ENCODE measurements at places on chromosomes 6 and 20.

- DNase-seq = no peak
These were observed 6.9 kb downstream of the MANBAL start for GRCh38 chr20:37296371-37296770.

DNA sequence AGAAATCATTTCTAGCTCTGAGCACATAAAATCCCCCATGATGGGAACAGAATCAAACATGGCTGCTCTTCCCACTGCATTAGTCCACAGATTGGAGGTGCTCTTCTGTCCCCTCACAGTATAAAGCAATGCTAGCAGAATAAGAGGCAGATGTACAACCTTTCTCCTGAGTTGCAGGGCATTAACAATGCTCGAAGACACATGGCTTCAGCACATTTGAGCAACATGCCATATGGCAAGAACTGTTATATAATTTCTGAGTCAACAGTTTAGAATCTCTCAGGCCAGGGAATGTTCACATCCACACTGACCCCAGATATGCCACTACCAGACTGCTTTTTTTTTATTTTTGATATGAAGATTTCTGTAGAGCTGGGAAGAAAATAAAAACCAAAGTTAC, 119.6 kb downstream of the KIF13A start:
- DNase-seq = no peak

- no peak for DNase-seq
These were observed 240 bp downstream of the FOXQ1 start for GRCh38 chr6:1312203-1312472.

GRCh38 chr6:105078386-105078708, 101.5 kb downstream of the POPDC3 start:
- no peak for DNase-seq

GRCh38 chr6:10511477-10511876, 9.7 kb upstream of the GCNT2 start:
- no peak for DNase-seq

DNA sequence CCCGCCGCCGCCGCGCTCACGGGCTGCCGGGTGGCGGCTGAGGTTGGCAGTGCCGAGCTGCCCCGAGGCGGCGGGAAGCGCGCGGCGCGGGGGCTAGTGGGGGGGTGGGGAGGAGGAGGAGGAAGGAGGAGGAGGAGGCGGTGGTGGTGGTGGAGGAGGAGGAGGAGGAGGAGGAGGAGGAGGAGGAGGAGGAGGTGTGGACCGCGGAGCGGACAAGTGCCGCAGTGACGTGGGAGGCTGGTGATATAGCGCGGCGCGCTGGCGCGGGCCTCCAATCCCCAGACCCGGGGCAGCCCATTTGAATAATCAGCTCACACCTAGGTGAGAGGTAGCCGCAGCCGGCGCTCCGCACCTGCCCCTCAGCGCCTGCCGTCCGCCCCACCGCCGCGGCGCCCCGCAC, at the start of gene FOXA2:
Gene FOXA2, minus strand, starts transcription at position 51 of the 400 bp plus-strand sequence. CDS start 294 bp downstream, outside the sequence.
- DNase-seq = no peak

- no peak for DNase-seq
These were observed 11.4 kb downstream of the CTSZ start for GRCh38 chr20:58995461-58996225.

GRCh38 chr20:62535964-62536363, 60.2 kb upstream of the GATA5 start:
- no peak for DNase-seq

GRCh38 chr20:63059684-63060056, 52.9 kb upstream of the BHLHE23 start:
- DNase-seq = no peak

GRCh38 chr6:14933183-14933544, 312.7 kb upstream of the JARID2 start:
- no peak for DNase-seq
